ENCODE measurements at places on chromosomes 2 and 18.
A peak's percentile ranks its signal among the peaks of the same experiment; 100 is the strongest.

DNA sequence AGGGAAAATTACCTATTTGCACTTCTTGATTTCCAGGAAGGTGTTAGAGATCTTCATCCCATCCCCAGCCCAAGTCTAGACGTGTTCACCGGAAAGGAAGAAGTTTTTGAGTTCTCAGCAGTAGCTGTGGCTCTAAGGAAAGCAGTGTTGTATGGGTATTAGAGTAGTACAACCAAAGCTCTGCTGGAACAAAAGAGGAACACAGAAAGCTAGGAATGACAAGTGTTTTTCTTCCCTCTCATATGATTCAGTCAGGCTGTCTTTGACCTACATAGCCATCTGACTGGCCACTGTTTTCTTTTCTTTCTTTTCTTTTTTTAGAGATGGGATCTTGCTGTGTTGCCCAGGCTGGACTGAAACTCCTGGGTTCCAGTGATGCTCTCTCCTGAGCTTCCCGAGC lies 82.7 kb upstream of the SLC39A10 start:
- H3K27me3 ChIP-seq: no peaks in the 10 kb centered on the region
- peaks cover 42% of the 10 kb centered on the region for H3K4me1 ChIP-seq
- no peak for DNase-seq
- H3K36me3 ChIP-seq: no peaks in the 10 kb centered on the region
- no peak overlapping the region for H3K27ac ChIP-seq

DNA sequence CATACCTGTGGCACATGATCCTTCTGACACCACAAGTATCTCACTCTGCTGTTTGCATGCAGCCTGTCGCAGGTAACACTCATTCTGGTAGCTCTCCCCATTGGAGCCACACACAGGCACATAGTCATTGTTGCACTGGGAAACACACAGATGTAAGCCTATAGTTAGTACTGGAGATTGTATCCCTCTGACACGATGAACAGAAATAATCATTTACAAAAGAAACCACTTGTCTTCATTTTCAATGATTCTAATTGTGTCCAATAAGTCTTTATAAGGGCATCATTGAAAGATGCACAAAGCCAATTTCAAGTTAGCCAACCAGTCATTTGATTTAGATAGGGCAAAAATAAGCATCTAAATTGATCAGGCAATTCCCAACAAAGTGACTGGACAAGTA lies 10.4 kb downstream of the TMEFF2 start:
- no peak overlapping the region for H3K4me3 ChIP-seq
- H3K27me3 ChIP-seq: peaks cover 4% of the 10 kb centered on the region
- H3K27ac ChIP-seq: no peak overlapping the region
- no peaks in the 10 kb centered on the region for H3K36me3 ChIP-seq
- H3K4me1 ChIP-seq: no peaks in the 10 kb centered on the region

GRCh38 chr18:22946217-22946616 lies 13.1 kb downstream of the RBBP8 start:
- no peak overlapping the region for H3K4me3 ChIP-seq
- H3K4me1 ChIP-seq: no peaks in the 10 kb centered on the region
- no peak overlapping the region for H3K27ac ChIP-seq
- no peaks in the 10 kb centered on the region for H3K27me3 ChIP-seq
- H3K36me3 ChIP-seq: no peaks in the 10 kb centered on the region

DNA sequence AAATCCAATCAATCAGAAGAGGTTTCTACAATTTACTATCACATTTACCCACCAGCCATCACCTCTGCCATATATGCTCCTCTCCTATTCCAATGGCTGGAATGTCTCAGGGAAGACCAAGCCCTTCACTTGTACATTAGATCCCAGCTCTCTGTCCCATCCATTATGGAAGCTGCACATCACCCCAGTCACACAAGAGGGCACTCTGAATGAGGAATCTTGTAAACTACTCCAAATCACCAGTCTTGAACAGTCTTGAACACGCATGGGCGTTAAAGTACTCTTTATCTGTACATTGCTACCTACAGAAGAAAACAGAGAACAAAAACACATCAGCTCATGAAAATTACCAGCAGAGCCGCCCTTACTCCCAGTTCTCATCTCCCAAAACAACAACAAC lies 38.7 kb downstream of the ZC3H8 start:
- H3K4me1 ChIP-seq: no peaks in the 10 kb centered on the region
- no peak for DNase-seq
- no peaks in the 10 kb centered on the region for H3K27me3 ChIP-seq
- no peak overlapping the region for H3K4me3 ChIP-seq

GRCh38 chr18:10928772-10929373 lies 220.5 kb downstream of the PIEZO2 start:
- no peak for DNase-seq
- H3K4me1 ChIP-seq: no peaks in the 10 kb centered on the region
- H3K4me3 ChIP-seq: no peak overlapping the region

GRCh38 chr2:26970928-26971627 lies 641 bp downstream of the MAPRE3 start:
- no peaks in the 10 kb centered on the region for H3K36me3 ChIP-seq
- peaks cover 63% of the 10 kb centered on the region for H3K27me3 ChIP-seq
- H3K4me3 ChIP-seq: peak overlapping the region; percentile 85
- peak overlapping the region; percentile 97 for H3K27ac ChIP-seq

GRCh38 chr18:57352761-57353136 lies 392 bp downstream of the ST8SIA3 start:
- no peak overlapping the region for H3K27ac ChIP-seq
- H3K4me1 ChIP-seq: no peaks in the 10 kb centered on the region
- no peak overlapping the region for H3K4me3 ChIP-seq
- DNase-seq: no peak
- H3K27me3 ChIP-seq: peaks cover 61% of the 10 kb centered on the region

GRCh38 chr2:33083699-33084387 lies 137.1 kb downstream of the LTBP1 start:
- peaks cover 25% of the 10 kb centered on the region for H3K4me1 ChIP-seq
- no peaks in the 10 kb centered on the region for H3K36me3 ChIP-seq
- DNase-seq: no peak

DNA sequence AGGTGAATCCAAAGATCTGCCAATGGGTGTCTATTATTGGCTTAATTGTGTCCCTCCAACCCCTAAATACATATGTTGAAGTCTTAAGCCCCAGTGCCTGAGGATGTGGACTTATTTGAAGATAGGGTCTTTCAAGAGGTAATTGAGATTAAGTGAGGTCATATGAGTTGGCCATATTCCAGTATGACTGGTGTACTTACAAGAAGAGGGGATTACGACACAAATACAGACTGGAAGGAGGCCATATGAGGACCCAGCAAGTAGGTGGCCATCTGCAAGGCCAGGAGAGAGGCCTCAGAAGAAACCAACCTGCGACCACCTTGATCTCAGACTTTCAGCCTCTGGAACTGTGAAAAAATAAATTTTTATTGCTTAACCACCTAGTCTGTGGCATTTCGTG lies 121.1 kb upstream of the FN1 start:
- no peaks in the 10 kb centered on the region for H3K4me1 ChIP-seq
- no peak overlapping the region for H3K27ac ChIP-seq
- H3K36me3 ChIP-seq: no peaks in the 10 kb centered on the region
- no peaks in the 10 kb centered on the region for H3K27me3 ChIP-seq
- H3K4me3 ChIP-seq: no peak overlapping the region

DNA sequence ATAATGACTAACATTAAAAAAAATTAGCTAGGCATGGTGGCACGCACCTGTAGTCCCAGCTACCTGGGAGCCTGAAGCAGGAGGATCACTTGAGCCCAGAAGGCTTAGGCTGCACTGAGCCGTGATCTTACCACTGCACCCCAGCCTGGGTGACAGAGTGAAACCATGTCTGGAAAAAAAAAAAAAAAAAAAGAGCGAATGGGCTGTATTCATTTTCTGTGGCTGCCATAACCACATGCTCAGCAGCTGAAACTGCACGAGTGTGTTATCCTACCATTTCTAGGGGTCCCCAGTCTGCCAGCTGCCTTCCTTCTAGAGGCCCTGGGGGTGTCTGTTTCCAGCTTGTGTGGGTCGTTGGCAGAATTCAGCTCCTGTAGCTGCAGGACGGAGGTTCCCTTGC lies 247.8 kb downstream of the EIPR1 start:
- no peak for DNase-seq
- no peaks in the 10 kb centered on the region for H3K36me3 ChIP-seq
- no peak overlapping the region for H3K27ac ChIP-seq
- no peaks in the 10 kb centered on the region for H3K4me1 ChIP-seq

- no peak overlapping the region for H3K27ac ChIP-seq
- DNase-seq: no peak
- no peak overlapping the region for H3K4me3 ChIP-seq
- H3K36me3 ChIP-seq: no peaks in the 10 kb centered on the region
- peaks cover 11% of the 10 kb centered on the region for H3K27me3 ChIP-seq
- H3K4me1 ChIP-seq: no peaks in the 10 kb centered on the region
These were observed 32.6 kb upstream of the LDAH start for GRCh38 chr2:20855456-20855855.

GRCh38 chr2:153873052-153874048 lies 1.6 kb downstream of the GALNT13 start:
- no peak overlapping the region for H3K27ac ChIP-seq
- H3K27me3 ChIP-seq: peaks cover 34% of the 10 kb centered on the region
- peaks cover 5% of the 10 kb centered on the region for H3K4me1 ChIP-seq
- DNase-seq: no peak
- H3K36me3 ChIP-seq: peaks cover 5% of the 10 kb centered on the region
- peak overlapping the region; percentile 32 for H3K4me3 ChIP-seq

GRCh38 chr2:179195141-179195540 lies 69.5 kb downstream of the SESTD1 start:
- no peaks in the 10 kb centered on the region for H3K27me3 ChIP-seq
- peaks cover 36% of the 10 kb centered on the region for H3K36me3 ChIP-seq
- H3K4me3 ChIP-seq: no peak overlapping the region
- H3K4me1 ChIP-seq: peaks cover 53% of the 10 kb centered on the region
- peak overlapping the region; percentile 76 for H3K27ac ChIP-seq
- no peak for DNase-seq

DNA sequence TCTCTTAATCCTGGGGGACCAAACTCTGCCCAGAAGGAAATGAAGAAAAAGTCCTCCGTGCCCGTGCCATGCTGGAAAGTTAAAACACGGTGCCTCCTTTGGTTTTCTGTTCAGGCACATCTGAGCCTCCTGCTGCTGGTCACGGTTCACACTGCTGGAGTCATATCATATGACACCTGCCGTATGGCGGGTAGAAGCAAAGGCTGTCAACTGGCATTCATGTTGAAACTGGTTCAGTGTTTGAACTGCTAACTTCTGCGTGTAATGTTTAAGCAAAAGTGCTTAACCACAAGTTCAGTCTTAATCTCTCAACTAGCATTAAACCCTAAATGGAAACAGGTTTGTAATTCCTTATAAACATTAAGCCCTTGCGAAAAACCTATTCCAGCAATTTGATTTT lies 3.1 kb downstream of the STK39 start:
- no peak overlapping the region for H3K4me3 ChIP-seq
- H3K27me3 ChIP-seq: no peaks in the 10 kb centered on the region
- no peak for DNase-seq
- peaks cover 16% of the 10 kb centered on the region for H3K4me1 ChIP-seq
- H3K36me3 ChIP-seq: no peaks in the 10 kb centered on the region

DNA sequence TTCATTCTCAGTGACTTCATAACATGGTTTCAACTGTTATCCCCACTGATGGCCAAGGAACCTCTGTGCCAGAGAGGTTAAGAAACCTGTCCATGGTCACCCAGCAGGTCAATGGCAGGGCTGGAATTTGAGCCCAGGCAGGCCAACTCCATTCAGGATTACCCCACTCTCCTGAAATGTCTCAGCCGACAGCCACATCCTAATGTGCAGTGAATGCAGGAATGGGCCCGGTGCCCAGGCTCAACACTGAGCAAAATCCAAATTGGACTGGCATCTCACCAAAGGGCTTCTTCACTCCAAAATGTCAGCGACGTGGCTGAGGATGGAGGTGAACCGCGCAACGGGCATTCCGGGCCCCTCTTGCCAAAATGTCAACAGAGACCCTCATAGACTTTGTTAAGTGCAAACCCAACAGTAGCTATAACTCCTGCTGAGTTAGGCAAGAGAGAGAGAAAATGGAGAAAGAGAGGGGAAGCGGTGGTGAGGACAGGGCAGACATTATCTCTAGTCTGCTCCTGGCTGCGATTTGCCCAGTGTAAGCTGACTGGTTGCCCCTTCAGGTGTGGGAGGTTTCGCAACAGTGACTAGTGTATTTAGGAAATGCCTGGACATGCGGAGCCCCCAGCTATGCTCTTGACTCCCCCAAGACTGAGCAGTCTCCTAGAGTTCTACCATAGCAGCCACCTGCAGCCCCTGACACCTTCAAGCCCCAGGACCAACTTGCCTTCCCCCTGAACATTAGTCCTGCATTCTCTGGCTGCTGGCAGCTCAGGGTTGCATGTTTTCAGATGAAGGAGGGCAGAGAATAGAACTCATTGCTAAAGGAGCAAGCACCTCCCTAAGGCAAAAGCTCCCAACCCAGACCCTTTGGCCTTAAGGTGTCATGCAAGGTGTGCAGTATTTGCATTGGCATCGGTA lies 167.7 kb downstream of the ANAPC1 start:
- H3K4me3 ChIP-seq: no peak overlapping the region
- DNase-seq: no peak
- no peaks in the 10 kb centered on the region for H3K36me3 ChIP-seq
- H3K27ac ChIP-seq: no peak overlapping the region
- peaks cover 5% of the 10 kb centered on the region for H3K4me1 ChIP-seq

GRCh38 chr2:241857041-241857541 lies 1.6 kb downstream of the PDCD1 start:
- peaks cover 35% of the 10 kb centered on the region for H3K27me3 ChIP-seq
- no peaks in the 10 kb centered on the region for H3K36me3 ChIP-seq
- H3K4me3 ChIP-seq: no peak overlapping the region
- no peak for DNase-seq

DNA sequence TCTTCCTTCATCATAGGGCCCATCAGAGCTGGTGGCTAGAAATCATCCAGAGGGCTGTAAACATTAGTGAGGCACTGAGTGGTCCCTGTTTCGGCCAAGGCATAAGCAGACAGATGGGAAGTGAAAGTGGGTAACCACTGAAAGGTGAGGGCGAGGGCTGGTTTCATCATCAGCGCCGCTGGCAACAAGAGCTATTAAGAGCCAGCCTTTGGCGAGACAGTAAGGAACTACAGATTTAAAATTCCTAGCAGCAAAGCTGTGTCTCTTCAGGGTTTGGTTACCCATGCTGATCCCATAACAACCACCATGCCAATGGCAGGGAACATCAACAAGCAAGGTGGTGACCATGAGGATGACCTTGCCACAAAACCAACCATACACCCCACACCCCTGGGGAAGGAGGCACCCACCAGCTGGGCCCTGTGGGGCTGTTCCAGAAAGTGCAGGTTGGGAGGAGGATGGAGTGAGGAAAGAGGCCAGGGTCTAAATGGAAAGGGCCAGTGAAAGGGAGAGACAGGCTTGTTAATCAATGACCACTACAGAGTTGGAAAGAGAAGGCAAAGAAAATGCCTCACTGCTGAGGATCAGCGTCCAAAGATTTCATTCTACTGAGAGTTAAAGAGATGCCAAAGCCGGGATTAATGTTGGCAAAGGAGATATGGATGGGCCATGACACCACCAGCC lies 9.0 kb upstream of the SLC20A1 start:
- H3K36me3 ChIP-seq: peaks cover 8% of the 10 kb centered on the region
- no peak overlapping the region for H3K27ac ChIP-seq
- H3K4me1 ChIP-seq: peaks cover 3% of the 10 kb centered on the region
- DNase-seq: no peak

GRCh38 chr2:178223806-178224205 lies 29.5 kb downstream of the OSBPL6 start:
- no peaks in the 10 kb centered on the region for H3K36me3 ChIP-seq
- no peaks in the 10 kb centered on the region for H3K4me1 ChIP-seq
- no peak overlapping the region for H3K27ac ChIP-seq
- DNase-seq: no peak
- no peak overlapping the region for H3K4me3 ChIP-seq
- H3K27me3 ChIP-seq: peaks cover 42% of the 10 kb centered on the region
